ENCODE measurements at places on chromosomes 7 and 10. TPM values are rescaled to one million over a fixed set of nuclear protein-coding genes. Genes with fewer than 3 reads are reported as not detected.

MNX1 gene
- not detected for total RNA-seq

CLCN1 gene
- 0.06 TPM for total RNA-seq

NUDT13 gene
- 1.5 TPM for total RNA-seq

NEBL gene
- total RNA-seq: not detected

CYP26C1 gene
- 0.12 TPM for total RNA-seq

PPP1R17 gene
- total RNA-seq: not detected

DNA sequence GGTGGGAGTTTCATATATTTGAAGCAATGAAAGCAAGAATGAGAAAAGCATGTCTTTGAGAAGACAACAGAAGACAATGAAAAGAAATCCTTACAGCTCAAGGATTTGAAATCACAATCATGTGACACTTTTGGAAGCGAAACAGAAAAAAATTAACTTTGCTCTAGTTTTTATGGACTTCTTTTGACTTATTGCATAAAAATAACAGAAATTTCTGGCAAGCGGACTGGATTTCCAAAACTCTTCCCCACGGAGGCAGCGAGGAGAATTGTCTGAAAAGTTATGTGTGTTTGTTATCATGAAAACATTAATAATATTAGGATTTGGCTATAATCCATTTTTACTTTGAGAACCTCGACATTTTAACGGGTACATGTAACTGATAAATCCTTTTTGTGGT lies 223.3 kb downstream of the LRMDA start:
- H3K4me1 ChIP-seq: no peaks in the 10 kb centered on the region
- DNase-seq: no peak
- no peak overlapping the region for H3K4me3 ChIP-seq

- H3K27ac ChIP-seq: no peak overlapping the region
- no peaks in the 10 kb centered on the region for H3K36me3 ChIP-seq
- H3K4me1 ChIP-seq: no peaks in the 10 kb centered on the region
- H3K27me3 ChIP-seq: no peaks in the 10 kb centered on the region
- no peak overlapping the region for H3K4me3 ChIP-seq
Observed at GRCh38 chr10:44333511-44333910, 51.4 kb downstream of the CXCL12 start.

DNA sequence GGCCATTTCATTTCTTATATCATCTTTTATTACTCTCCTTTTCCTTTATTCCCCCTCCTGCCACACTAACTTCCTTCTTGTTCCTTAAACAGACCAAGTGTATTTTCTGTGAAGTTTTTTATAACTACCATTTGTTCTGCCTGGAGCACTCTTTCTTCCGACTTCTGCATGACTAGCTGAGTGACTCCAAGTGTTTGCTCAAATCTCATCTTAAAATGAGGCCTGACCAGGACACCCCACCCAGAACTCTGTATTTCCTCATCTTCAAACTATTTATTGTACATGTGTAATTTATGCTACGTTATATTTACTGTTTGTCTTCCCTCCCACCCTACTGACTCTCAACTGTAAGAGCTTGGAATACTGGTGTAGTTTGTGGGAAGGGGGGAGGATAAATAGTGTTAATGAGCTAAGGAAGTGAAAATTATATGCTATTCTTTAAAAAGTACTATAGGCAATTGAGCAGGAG lies 3.2 kb downstream of the MINDY3 start:
- no peak overlapping the region for H3K4me3 ChIP-seq
- DNase-seq: no peak
- H3K36me3 ChIP-seq: peaks cover 45% of the 10 kb centered on the region
- no peak overlapping the region for H3K27ac ChIP-seq

DNA sequence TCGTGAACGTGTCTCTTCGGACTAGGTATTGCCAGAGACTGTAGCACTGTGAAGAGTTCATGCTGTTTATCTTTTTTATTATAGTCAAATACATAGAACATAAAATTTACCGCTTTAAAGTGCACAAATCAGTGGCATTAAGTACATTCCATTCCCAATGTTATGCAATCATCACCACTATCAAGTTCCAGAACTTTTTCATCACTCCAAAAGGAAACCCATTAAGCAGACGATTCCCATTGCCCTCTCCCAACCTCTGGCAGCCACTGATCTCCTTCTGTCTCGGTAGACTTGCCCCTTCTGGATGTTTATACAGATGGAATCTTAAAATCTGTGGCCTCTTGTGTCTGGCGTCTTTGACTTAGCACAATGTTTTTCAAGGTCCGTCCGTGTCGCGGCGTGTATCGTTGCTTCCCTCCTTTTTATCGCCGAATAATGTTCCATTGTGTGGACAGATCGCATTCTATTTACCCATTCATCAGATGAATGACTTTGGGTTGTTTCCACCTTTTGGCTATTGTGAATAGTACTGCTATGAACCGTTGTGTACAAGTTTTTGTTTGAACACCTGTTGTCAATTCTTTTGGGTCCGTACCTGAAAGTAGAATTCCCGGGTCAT lies 2.7 kb downstream of the PROSER2 start:
- no peaks in the 10 kb centered on the region for H3K36me3 ChIP-seq
- peaks cover 11% of the 10 kb centered on the region for H3K4me1 ChIP-seq
- no peak overlapping the region for H3K27ac ChIP-seq
- H3K27me3 ChIP-seq: peaks cover 49% of the 10 kb centered on the region
- H3K4me3 ChIP-seq: no peak overlapping the region

DNA sequence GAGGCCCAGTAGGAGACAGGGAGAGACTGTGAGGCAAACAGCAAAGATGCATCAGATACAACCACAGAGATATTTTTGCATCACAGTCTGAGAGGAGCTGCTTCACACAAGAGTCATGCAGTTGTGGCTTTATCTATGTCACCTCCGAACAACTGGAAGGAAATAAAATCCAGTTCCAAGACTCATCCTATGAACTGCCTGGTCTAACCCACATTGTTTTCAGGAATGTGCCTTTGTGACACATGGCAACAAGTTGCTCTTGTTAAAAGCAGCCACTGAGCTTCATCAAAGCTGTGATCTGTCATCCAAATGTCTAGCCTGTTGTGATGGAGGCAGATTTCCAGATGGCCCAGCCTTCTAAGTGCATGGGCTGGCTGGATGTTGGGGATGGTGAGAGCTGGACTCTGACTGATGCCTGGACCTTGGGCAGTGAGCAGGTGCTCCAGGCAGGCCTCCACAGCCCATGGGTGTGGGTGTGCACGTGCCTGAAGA lies 255.0 kb downstream of the BMPER start:
- H3K4me1 ChIP-seq: no peaks in the 10 kb centered on the region
- no peak for DNase-seq
- no peak overlapping the region for H3K27ac ChIP-seq
- no peak overlapping the region for H3K4me3 ChIP-seq
- no peaks in the 10 kb centered on the region for H3K27me3 ChIP-seq

- H3K27me3 ChIP-seq: peaks cover 12% of the 10 kb centered on the region
- H3K27ac ChIP-seq: no peak overlapping the region
Observed at GRCh38 chr10:69443354-69443753, 7.9 kb upstream of the TSPAN15 start.

GRCh38 chr10:50025627-50026026 lies 37.4 kb downstream of the AGAP6 start:
- DNase-seq: no peak
- no peaks in the 10 kb centered on the region for H3K36me3 ChIP-seq
- H3K4me1 ChIP-seq: no peaks in the 10 kb centered on the region
- H3K27me3 ChIP-seq: peaks cover 16% of the 10 kb centered on the region

DNA sequence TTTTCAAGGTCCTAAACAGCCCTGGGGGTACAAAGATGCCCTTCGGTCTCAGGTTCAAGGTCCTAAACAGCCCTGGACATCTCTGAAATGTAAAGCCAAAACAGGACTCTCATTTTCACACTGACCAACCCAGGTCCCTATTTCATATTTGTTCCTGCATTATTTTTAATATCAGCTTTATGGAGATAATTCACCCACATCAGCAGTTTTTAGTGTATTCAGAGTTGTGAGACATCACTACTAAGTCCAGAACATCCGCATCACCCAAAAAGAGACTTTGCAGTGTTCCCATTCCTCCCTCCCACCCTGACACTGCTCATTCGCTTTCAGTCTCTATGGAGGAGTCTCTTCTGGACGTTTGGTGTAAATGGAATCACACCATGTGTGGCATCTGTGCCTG lies 420.2 kb downstream of the PTPRN2 start:
- H3K4me3 ChIP-seq: no peak overlapping the region
- no peaks in the 10 kb centered on the region for H3K27me3 ChIP-seq
- no peak overlapping the region for H3K27ac ChIP-seq

DNA sequence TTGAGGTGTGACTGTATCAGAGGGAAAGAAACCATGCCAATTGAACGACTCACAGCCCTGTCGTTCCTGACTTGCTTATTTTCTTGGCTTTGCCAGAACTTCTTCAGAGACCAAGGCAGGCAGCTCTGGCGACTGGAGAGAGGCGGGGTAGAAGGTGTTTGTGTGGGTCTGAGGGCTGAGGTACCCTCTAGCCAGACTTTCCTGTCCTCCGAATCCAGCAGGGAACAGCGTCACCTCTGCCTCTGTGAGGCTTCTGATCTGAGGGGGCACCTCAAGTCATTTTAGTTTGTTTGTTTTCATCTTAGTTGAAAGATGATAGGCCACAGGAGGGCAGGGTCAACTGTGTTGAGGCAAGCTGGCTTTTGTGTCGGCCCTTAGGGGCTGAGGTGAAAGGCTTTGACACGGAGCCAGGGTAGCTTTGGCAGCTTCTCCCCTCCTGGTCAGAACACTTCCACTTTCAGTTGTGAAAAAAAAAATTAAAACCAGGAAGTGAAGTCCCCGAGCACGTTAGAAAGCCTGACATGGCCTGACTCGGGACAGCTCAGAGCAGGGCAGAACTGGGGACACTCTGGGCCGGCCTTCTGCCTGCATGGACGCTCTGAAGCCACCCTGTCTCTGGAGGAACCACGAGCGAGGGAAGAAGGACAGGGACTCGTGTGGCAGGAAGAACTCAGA lies 1.9 kb downstream of the ACSL5 start:
- peak; percentile 58 for DNase-seq
- peak overlapping the region; percentile 100 for H3K27ac ChIP-seq
- H3K36me3 ChIP-seq: peaks cover 26% of the 10 kb centered on the region
- peak overlapping the region; percentile 98 for H3K4me3 ChIP-seq
- H3K27me3 ChIP-seq: no peaks in the 10 kb centered on the region
- H3K4me1 ChIP-seq: peaks cover 47% of the 10 kb centered on the region

All from activated CD4-positive, alpha-beta T cell treated with anti-CD3 and anti-CD28 coated beads, Interleukin-2, amount 10 ng/mL, durations not matched to agents 7 days and 5 days (primary cell).